ENCODE measurements at places on chromosomes 7 and 10. TPM values are rescaled to one million over a fixed set of nuclear protein-coding genes. Genes with fewer than 3 reads are reported as not detected.

The SLC13A1 gene
- total RNA-seq: not detected

The OR2A12 gene
- total RNA-seq: not detected

DNA sequence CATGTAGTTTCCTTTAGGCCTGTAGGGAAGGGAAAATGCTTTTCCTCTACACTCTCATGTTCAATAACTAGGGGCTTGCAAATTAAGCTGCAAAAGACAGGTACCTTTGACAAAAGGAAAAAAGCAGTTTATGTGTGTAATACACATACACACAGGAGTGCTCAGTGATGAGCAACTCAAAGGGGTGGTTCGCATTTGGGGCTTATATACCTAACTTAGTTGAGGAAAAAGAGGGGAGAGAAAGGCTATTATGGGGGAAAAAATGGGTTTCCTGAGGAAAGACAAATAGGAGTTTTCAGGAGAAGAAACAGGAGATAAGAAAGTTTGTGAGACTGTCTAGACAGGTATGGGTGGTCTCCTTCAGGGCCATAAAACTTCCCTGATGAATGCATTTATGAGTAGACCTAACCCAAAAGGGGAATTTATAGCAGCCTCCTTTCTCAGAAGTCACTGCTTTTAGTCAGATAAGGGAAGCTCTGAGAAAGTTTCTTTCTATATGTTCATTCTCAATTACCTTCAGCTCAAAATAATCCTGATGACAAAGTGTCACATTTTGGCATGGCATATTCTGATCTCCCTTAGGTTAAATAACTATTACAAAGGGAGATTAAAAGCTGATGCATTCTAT, 55.2 kb upstream of the EZH2 start:
- DNase-seq: no peak

- DNase-seq: no peak
Measured at GRCh38 chr10:17669185-17669872, 25.4 kb downstream of the STAM start.

DNA sequence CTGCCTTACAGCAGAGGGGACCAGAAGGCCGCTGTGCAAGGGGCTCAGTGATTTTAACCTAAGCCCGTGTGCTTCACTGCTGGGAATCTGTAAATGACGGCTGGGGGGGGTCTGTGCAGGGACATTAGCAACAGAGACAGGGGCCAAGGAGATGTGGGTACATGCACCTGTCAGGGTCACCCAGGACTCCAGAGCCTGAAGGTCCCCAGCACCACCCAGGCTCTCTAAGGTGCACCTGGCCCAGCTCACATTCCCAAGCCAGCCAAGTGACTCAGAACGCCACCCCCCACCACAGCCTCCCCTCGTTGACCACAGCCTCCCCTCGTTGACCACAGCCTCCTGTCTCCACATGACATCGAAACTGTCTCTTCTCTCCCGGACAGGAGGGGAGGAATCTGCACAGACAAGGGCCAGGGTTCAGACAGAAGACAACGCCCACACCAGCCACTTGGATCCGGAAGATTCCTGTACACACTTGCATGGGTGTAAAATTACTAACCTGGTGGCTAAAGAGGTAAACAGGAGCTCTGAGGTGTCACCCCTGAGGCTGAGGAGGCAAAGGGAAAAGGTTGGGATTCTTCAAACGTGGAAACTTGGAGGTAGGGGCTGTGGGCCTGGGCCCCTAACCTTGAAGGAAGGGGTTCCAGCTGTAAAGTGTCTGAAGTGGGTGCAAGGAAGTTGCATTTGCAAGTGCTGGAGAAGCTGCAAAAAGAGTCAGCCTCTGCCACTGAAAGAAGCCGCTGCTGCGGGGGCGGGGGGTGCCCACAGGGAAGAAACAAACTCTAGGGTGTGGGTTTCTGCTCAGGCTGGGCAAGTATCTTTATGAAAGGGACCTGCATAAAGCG, 27.0 kb downstream of the CALML3 start:
- DNase-seq: no peak

- peak; percentile 80 for DNase-seq
Measured at GRCh38 chr10:44647877-44648542, 263.1 kb upstream of the CXCL12 start.
